Fibroblast of the aortic adventitia (primary cell): ENCODE measurements at places on chromosomes 5 and 9. TPM values are rescaled to one million over a fixed set of nuclear protein-coding genes. Genes with fewer than 3 reads are reported as not detected.

The NIM1K gene
- 0.65 and 1.9 TPM in 2 replicates for total RNA-seq

The HRCT1 gene
- total RNA-seq = 0.81 TPM in 1 of 2 replicates, not detected in the other

The DBN1 gene
- total RNA-seq = 151 and 188 TPM in 2 replicates

The MYMK gene
- not detected in 2 replicates for total RNA-seq

The ADAM19 gene
- total RNA-seq = 11.2 and 15.5 TPM in 2 replicates

The PCDHGA4 gene
- total RNA-seq = 3.7 and 9.9 TPM in 2 replicates

The SLC34A3 gene
- not detected in 2 replicates for total RNA-seq

The FBXL7 gene
- 12.4 and 12.6 TPM in 2 replicates for total RNA-seq

The PCDHGA2 gene
- 2.5 and 3.9 TPM in 2 replicates for total RNA-seq

The OSMR gene
- 57.2 and 96.7 TPM in 2 replicates for total RNA-seq

The SLC46A2 gene
- not detected in 2 replicates for total RNA-seq

The PCDHGA1 gene
- total RNA-seq = 0.90 and 1.4 TPM in 2 replicates

The SEMA6A gene
- total RNA-seq = 0.36 and 0.41 TPM in 2 replicates

The CCDC112 gene
- 12.6 and 30.7 TPM in 2 replicates for total RNA-seq

The ZNF354C gene
- 8.6 and 10.5 TPM in 2 replicates for total RNA-seq

The SOHLH1 gene
- not detected in 2 replicates for total RNA-seq

The SAXO1 gene
- 0.08 and 0.18 TPM in 2 replicates for total RNA-seq

The VCAN gene
- 455 and 1,493 TPM in 2 replicates for total RNA-seq

The TRIM41 gene
- total RNA-seq = 12.7 and 19.1 TPM in 2 replicates

The PCDHA9 gene
- under 0.01 and 0.49 TPM in 2 replicates for total RNA-seq

The SPAG8 gene
- total RNA-seq = 0.81 and 3.3 TPM in 2 replicates

The CD274 gene
- total RNA-seq = 0.33 and 1.1 TPM in 2 replicates

The GAS1 gene
- total RNA-seq = 25.0 and 107 TPM in 2 replicates

The NMUR2 gene
- total RNA-seq = not detected in 2 replicates

The BHMT2 gene
- total RNA-seq = 5.0 and 6.8 TPM in 2 replicates

The CCL27 gene
- total RNA-seq = not detected in 2 replicates

The GRIA1 gene
- 1.2 TPM in 1 of 2 replicates, not detected in the other for total RNA-seq

The NUTM2G gene
- total RNA-seq = not detected in 2 replicates

The DBH gene
- total RNA-seq = not detected in 2 replicates

The SHOC1 gene
- 0.09 TPM in 1 of 2 replicates, not detected in the other for total RNA-seq

The SPATA31A3 gene
- not detected in 2 replicates for total RNA-seq

The SOX30 gene
- total RNA-seq = 0.09 TPM in 1 of 2 replicates, not detected in the other

The GABRB2 gene
- total RNA-seq = 0.09 TPM in 1 of 2 replicates, not detected in the other

The LRRC19 gene
- not detected in 2 replicates for total RNA-seq

The GLRA1 gene
- total RNA-seq = not detected in 2 replicates

The ADCY2 gene
- under 0.01 and 0.09 TPM in 2 replicates for total RNA-seq

The CCDC171 gene
- total RNA-seq = 8.1 and 13.3 TPM in 2 replicates

The ZNG1C gene
- 21.0 and 38.3 TPM in 2 replicates for total RNA-seq

The TMEM232 gene
- total RNA-seq = 4.7 and 5.2 TPM in 2 replicates

The FST gene
- 80.2 and 104 TPM in 2 replicates for total RNA-seq

The SHISAL2B gene
- not detected in 2 replicates for total RNA-seq

The TXN gene
- 316 and 708 TPM in 2 replicates for total RNA-seq

The EGFLAM gene
- 0.08 and 16.2 TPM in 2 replicates for total RNA-seq

The TLR4 gene
- 4.8 and 16.8 TPM in 2 replicates for total RNA-seq

The SPINK7 gene
- 0.41 TPM in 1 of 2 replicates, not detected in the other for total RNA-seq

The FLT4 gene
- total RNA-seq = 0.09 TPM in 1 of 2 replicates, not detected in the other

The ANKRD34B gene
- total RNA-seq = not detected in 2 replicates

The LCN15 gene
- total RNA-seq = not detected in 2 replicates

The ENTPD2 gene
- total RNA-seq = 0.09 TPM in 1 of 2 replicates, not detected in the other

The PCDHGA12 gene
- 39.7 and 50.5 TPM in 2 replicates for total RNA-seq

The SLC1A1 gene
- 9.6 and 41.7 TPM in 2 replicates for total RNA-seq

The BNC2 gene
- 48.7 and 53.3 TPM in 2 replicates for total RNA-seq

The PAEP gene
- not detected in 2 replicates for total RNA-seq

The ADAMTS12 gene
- 13.0 and 21.8 TPM in 2 replicates for total RNA-seq

The REEP2 gene
- total RNA-seq = 1.1 and 6.1 TPM in 2 replicates

The KIF3A gene
- 12.7 and 29.2 TPM in 2 replicates for total RNA-seq

The PDGFRB gene
- 111 and 180 TPM in 2 replicates for total RNA-seq
